ENCODE measurements at places on chromosomes 6 and 20.

- no peak for DNase-seq
Measured at GRCh38 chr20:3674995-3675900, 6.6 kb downstream of the ADAM33 start.

DNA sequence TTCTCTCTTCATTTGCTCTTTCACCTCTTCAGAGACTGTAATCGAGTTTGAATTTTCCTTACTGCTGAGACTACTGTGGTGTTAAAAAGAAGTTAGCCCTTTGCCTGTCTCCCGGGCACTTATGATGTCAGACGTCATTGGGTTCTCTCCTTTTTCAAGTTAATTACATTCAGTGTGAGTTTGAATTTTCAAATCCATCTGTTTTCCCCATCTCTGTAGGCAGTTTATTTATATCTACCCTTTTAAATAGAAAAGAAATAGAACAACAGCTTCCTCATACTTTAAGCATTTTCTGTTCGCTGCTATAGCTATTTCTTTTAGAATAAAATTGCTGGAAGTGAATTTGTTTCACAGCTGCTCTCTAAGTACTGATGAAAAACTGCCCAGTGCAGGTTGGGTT is 81.4 kb downstream of the MCHR2 start:
- DNase-seq, result no peak

GRCh38 chr6:118892355-118892991 is 1.5 kb upstream of the ASF1A start:
- DNase-seq, result no peak

- DNase-seq, result no peak
Measured at GRCh38 chr20:1629321-1629720, 9.5 kb upstream of the SIRPB1 start.

GRCh38 chr6:50116390-50116789 is 66.7 kb upstream of the DEFB112 start:
- DNase-seq, result no peak

Data from stimulated activated CD8-positive, alpha-beta memory T cell treated with anti-CD3 and anti-CD28 coated beads, Interleukin-4, amount 100 ng/mL, for 1 hour (primary cell).